ENCODE measurements at places on chromosomes 3 and 15. TPM values are rescaled to one million over a fixed set of nuclear protein-coding genes. Genes with fewer than 3 reads are reported as not detected.

- no peak for DNase-seq
Observed at GRCh38 chr3:185406121-185406620, 43.2 kb downstream of the MAP3K13 start.

- no peak for DNase-seq
Observed at GRCh38 chr3:9678493-9678892, 25.1 kb upstream of the CPNE9 start.

- no peak for DNase-seq
Observed at GRCh38 chr3:72188536-72188935, 403.6 kb upstream of the PROK2 start.

- no peak for DNase-seq
Observed at GRCh38 chr3:139894643-139894989, 40.4 kb upstream of the CLSTN2 start.

The PLCH1 gene
- 0.10 TPM for total RNA-seq

The CHRNA3 gene
- total RNA-seq = not detected

The CRABP1 gene
- not detected for total RNA-seq

The EBLN2 gene
- total RNA-seq = 8.4 TPM

The ARL13B gene
- 15.9 TPM for total RNA-seq

All from activated T-helper 1 cell treated with anti-CD3 and anti-CD28 coated beads, Interleukin-12 subunit alpha, Interleukin-12 subunit beta, Interleukin-2, Interleukin-4 antibody, amounts not matched to agents 30 ng/mL and 10 ng/mL and 1 ng/mL, durations not matched to agents 14 hours and 24 hours and 36 hours (primary cell).